Heart left ventricle (tissue), 16 donors: ENCODE measurements at places on chromosomes 4 and X. TPM values are rescaled to one million over a fixed set of nuclear protein-coding genes. Genes with fewer than 3 reads are reported as not detected.

CYLC1 gene
- not detected for polyA plus RNA-seq

SYN1 gene
- polyA plus RNA-seq = 20.5 TPM

VAMP7 gene
- 11.2 TPM for polyA plus RNA-seq

SH2D1A gene
- polyA plus RNA-seq = not detected

C4orf17 gene
- polyA plus RNA-seq = not detected
